NCI-H510A (cell line): ENCODE measurements at places on chromosomes 2 and 18.

GRCh38 chr18:13577091-13577697 is 149.2 kb downstream of the FAM210A start:
- no peak for DNase-seq

- DNase-seq: no peak
Observed at GRCh38 chr2:15666861-15667808, 75.5 kb downstream of the DDX1 start.

GRCh38 chr2:28296904-28297303 is 95.8 kb upstream of the FOSL2 start:
- no peak for DNase-seq

- DNase-seq: no peak
Observed at GRCh38 chr18:32037616-32038015, 19.0 kb downstream of the RNF125 start.

- no peak for DNase-seq
Observed at GRCh38 chr18:31979714-31980113, 36.8 kb upstream of the TRAPPC8 start.

GRCh38 chr18:59537579-59537978 is 159.6 kb downstream of the CCBE1 start:
- DNase-seq: no peak

DNA sequence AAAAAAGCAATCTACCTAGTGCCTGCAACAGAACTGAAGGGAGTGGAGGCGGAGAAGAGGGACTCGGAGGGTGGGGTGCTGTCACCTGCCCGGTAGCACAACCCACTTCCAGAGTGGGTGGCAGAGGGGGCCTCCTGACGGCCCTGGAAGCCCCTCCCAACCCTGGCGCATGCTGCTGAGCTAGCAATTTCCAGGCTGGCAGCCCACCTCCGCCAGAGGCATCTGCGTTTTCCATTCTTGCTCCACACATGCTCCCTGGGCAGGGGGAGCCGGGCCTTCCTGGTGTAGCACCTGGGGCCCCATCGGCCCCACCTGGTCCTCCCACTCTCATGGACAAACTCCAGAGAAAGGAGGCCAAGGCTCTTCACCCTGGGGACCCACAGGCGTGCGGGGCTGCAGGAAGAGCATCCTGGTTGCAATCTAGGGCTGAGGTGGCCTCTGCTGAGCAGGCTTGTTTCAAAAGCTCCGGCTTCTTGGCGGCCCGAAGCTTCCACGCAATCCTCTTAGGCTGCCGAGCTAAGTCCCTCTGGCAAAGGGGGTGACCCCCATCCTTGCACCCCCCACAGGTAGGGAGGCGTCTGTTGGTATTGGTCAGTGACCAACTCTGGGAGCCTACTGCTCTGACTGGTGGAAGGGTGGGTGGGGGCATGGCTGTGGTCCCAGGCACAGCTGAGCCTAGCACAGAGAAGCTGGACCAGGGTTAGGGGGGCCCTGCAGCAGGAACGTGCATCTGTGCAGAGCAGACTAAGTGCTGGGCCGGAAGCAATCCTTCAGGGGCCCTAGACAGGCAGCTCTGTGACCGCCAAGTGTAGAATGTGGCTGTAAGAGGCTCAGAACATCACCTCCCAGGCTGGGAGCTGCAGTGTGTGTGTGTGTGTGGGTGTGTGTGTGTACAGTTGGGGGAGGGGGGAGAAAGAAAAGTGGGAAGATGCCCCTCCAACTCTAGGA is 2.6 kb downstream of the HS6ST1 start:
- DNase-seq: no peak

GRCh38 chr2:113248997-113249770 is 29.5 kb downstream of the PAX8 start:
- peak; percentile 30 for DNase-seq

- no peak for DNase-seq
Observed at GRCh38 chr2:105796791-105797190, 52.1 kb downstream of the NCK2 start.

- DNase-seq: peak; percentile 51
Observed at GRCh38 chr2:96869822-96870625, at the start of gene SEMA4C. Gene SEMA4C (minus strand): TSS chr2:96870080. CDS start chr2:96867886, 2,194 bp downstream.

DNA sequence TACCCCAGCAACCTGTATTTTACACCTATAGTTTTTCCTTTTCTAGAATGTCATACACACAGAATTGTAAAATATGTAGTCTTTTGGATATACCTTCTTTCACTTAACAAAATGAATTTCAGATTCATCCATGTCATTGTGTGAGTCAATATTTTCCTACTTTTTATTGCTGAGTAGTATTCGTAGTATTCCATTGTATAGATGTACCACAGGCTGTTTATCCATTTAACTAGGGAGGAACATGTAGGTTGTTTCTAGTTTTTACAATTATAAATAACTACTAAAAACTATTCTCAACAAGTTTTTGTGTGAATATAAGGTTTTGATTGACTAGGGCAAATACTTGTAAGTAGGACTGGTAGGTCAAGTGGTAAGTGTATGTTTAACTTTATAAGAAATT is 187.4 kb downstream of the ACOXL start:
- DNase-seq: no peak

DNA sequence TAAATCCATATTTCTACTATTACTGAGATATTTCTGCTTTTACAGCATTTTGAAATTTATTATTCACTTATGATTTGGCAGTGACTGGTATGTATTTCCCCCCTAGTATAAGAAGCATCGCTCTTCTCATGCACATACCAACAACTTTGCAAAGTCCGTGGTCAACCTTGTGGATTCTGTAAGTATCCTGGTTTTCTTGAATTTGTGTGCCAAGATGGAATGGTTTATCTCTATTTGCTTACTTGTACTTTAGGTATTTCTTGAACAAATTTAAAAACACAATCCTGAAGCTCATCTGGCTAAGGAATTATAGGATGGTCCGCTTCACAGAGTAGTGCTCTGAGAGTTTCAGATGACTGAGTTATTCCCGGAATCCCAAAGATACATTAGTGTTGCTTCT is 85.0 kb upstream of the FAM237A start:
- DNase-seq: no peak

DNA sequence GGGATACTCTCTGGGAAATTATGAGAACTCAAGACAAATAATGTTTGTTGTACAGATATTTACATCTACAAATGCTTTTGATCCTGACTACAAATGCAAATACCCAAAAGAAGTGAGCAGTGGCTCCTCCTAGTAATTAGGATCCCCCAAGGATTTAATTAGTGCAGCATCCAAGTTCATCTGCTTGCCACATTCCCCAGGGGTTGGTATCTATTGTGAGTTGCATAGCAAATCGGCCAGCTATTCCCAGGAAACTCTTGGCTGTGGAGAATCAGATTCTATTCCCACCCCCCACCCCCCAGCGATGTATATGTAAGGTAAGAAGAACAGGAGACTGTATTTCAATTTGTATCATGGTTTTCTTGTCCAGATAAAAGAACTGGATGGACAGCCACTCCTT is 725.1 kb upstream of the CDH7 start:
- DNase-seq: no peak

- no peak for DNase-seq
Observed at GRCh38 chr2:38330754-38331153, 46.3 kb downstream of the ATL2 start.

DNA sequence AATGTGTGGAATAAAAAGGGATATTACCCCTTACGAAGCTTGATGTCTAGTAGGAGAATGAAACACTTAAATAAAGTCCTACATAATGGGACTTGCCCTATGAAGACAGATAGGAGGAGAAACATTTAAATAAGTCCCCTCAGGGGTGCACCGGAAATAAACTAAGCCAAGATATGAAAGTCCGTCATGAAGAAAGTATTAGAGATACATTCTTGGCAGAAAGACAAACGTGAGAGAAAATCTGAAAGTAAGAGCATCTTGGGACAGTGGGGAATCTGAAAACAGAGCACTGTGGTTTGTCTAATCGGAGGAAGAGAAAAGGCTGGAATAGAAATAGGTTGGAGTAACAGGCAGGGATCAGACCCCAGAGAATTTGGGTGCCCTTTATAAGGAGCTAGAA is 516.9 kb upstream of the DSEL start:
- no peak for DNase-seq

DNA sequence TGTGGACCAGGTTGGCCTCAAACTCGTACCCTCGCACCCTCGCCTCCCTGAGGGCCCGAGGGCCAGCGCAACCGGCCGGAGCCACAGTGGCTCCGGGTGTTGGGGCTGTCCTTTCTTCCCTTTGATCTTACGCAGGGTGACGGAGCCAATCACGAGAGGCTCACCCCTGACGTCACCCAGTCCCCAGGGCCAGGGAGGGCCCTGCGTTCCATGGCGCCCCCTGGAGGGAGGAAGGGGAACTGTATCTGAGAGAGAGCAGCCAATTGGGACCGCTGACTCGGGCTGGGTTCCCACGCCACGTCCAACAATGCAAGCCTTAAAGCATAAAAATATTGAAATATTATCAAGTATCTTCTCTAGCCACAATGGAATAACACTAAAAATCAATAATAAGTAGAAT is 432.8 kb upstream of the LRRTM4 start:
- no peak for DNase-seq

GRCh38 chr2:33229646-33230045 is 246.8 kb upstream of the RASGRP3 start:
- no peak for DNase-seq

DNA sequence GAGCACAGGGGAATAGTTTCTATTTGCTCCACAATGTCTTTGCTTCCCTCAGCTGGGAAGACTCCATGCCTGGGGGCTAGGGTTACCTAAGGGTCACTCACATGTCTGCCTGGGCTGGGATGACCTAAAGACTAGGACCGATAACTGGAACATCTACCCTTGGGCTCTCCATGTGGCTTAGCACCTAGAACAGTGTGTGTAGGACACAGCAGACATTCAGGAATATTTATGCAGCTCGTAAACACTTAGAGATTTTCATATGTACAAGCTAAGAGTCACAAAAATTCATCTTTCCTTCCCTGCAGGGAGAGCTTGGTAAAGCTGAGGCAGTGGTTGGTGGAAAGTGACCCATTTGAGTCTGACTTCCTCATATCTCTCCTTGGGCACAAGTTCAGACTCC is 55.8 kb downstream of the FBLN7 start:
- DNase-seq: no peak
